ENCODE measurements at places on chromosomes 3 and 15.
A peak's percentile ranks its signal among the peaks of the same experiment; 100 is the strongest.

- no peaks in the 10 kb centered on the region for H3K27me3 ChIP-seq
- no peak overlapping the region for H3K4me3 ChIP-seq
- peaks cover 8% of the 10 kb centered on the region for H3K4me1 ChIP-seq
- no peak overlapping the region for H3K27ac ChIP-seq
- DNase-seq = no peak
Observed at GRCh38 chr15:84992157-84992944, 10.7 kb downstream of the PDE8A start.

- DNase-seq = no peak
- no peaks in the 10 kb centered on the region for H3K4me1 ChIP-seq
- H3K27ac ChIP-seq = no peak overlapping the region
- H3K36me3 ChIP-seq = no peaks in the 10 kb centered on the region
- H3K4me3 ChIP-seq = no peak overlapping the region
- H3K27me3 ChIP-seq = no peaks in the 10 kb centered on the region
Observed at GRCh38 chr3:69936266-69936665, 63.3 kb upstream of the SAMMSON start.

GRCh38 chr3:20904671-20905070 is 718.7 kb upstream of the SGO1 start:
- no peak for DNase-seq
- H3K27ac ChIP-seq = no peak overlapping the region

DNA sequence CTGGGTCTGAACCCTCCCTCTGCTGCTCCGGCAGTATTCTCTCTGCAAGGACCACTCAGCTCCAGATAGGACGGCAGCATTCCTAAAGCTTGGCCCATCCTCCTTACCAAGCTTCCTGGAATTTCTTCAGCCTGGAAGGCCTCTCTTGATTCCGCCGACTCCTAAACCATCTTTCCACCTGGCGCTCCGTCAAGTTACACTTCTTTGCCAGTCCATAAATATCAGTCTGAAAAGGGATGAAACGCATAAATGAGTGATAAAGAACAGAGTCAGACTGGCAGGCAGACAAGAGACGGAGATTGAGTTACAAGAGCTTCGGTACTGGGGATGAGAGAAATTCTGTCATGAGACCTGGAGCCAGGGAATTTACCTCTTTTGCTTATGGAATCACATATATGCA is 44.3 kb downstream of the CERS3 start:
- H3K4me3 ChIP-seq = no peak overlapping the region
- DNase-seq = no peak
- H3K4me1 ChIP-seq = no peaks in the 10 kb centered on the region
- H3K27me3 ChIP-seq = no peaks in the 10 kb centered on the region
- H3K36me3 ChIP-seq = no peaks in the 10 kb centered on the region

DNA sequence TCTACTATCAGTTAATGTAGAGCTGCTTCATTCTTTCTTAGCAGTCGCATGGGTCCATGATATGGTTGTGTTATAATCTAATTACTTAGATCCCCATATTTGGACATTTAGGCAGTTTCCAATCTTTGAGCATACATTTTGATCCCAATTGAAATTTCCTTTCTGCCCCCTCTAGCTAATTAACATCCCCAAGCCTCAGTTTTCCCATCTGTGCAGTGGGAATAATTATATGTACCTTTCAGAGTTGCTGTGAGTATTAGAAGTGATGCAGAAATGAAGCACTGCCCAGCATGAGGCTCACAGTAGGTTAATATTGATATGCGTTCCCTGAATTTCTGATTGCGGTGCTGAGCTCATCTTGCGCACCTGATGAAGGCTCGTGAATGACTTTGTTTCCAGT is 21.8 kb downstream of the SPSB4 start:
- no peaks in the 10 kb centered on the region for H3K36me3 ChIP-seq
- no peak for DNase-seq
- peaks cover 3% of the 10 kb centered on the region for H3K4me1 ChIP-seq
- H3K4me3 ChIP-seq = no peak overlapping the region
- H3K27me3 ChIP-seq = no peaks in the 10 kb centered on the region
- no peak overlapping the region for H3K27ac ChIP-seq

DNA sequence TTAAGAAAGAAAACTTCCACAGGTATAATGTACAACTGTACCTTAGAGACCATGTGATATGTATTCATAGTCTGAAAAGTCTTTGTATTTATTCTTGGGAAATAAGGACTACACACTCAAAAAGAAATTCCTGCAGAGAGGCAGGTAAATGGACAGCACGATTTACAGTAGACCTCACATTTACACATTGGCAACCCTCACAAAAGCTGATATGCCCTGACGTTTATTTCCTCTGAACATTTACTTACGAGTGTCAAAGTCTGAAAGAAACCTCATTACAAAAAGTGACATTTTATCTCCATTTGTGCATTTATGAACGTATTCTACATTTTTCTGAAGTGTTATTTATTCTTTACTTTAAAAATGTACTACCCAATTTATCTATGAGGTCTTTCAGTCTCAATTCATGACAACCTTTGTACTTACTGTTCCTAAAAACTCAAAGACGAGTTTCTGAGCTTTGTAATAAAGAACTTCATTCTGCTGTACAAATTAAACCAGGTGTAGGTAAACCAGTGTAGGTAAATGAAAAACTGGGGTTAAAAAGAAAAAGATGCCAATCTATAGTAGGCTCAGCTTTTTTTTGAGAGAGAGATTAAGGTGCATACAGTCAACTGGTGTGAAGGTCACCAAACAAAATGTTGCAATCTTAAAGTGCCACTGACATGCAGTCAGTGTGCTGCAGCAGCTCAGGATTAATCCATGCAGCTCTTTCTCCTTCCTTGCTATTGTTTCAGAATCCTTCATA is 44.3 kb downstream of the THRB start:
- no peaks in the 10 kb centered on the region for H3K4me1 ChIP-seq
- no peak for DNase-seq
- H3K27me3 ChIP-seq = no peaks in the 10 kb centered on the region

DNA sequence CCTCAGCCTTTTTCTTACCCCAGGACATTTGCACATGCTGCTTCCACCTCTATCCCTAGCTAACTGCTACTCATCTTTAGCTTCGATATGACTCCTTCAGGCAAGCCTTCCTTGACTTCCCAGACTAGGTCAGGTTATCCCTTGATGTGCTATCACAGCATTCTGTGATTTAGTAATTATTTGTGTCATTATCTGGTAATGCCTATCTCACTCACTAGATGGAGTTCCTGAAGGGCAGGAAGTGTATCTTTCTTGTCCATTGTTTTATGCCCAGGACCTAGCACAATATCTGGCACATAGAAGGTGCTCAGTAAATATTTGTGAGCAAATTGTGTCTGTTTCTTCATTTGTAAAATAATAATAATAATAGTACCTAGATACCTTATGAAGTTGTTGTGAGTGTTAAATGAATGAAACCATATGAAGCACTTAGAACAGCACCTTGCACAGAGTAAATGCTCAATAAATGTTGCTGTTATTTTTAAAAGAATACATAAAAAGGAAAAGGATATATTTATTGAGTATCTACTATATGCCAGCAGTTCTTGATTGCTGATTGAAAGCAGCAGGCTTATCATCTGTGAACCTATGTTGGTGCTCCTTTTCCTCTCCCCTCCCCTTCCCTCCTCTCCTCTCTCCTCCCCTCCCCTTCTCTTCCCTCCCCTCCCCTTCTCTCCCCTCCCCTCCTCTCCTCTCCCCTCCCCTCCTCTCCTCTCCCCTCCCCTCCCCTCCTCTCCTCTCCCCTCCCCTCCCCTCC is 31.5 kb downstream of the SQOR start:
- H3K4me1 ChIP-seq = no peaks in the 10 kb centered on the region
- H3K4me3 ChIP-seq = no peak overlapping the region
- peaks cover 49% of the 10 kb centered on the region for H3K36me3 ChIP-seq
- H3K27ac ChIP-seq = no peak overlapping the region

GRCh38 chr3:24684506-24685023 is 189.9 kb upstream of the THRB start:
- H3K4me1 ChIP-seq = no peaks in the 10 kb centered on the region
- no peaks in the 10 kb centered on the region for H3K27me3 ChIP-seq
- no peak overlapping the region for H3K27ac ChIP-seq
- no peaks in the 10 kb centered on the region for H3K36me3 ChIP-seq
- H3K4me3 ChIP-seq = no peak overlapping the region

DNA sequence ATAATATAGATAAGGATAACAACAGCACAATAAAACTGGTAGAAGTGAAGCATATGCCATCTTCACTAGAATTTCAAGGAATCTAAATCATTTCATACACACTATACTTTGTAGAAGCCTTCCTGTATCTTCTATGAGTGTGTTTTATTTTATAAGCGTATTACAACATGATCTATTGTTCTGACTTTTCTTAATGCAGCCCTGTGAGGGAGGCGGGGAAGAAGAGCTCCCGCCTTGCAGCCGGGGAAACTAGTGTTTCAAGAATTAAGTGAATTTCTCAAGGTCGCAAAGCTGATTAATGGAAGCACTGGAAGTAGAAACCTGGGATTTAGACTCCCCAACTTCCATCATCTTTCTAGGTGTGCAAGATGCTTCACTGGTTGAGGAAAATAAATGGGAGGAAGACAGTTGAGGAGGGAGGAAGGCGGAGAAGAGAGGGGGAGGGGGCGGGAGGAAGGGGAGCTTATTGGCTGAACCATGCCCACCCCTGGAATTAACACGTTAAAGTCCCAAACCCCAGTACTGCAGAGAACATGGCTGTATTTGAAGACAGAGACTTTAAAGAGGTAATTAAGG is 32.9 kb downstream of the VGLL4 start:
- no peaks in the 10 kb centered on the region for H3K27me3 ChIP-seq
- H3K36me3 ChIP-seq = peaks cover 13% of the 10 kb centered on the region
- no peak for DNase-seq
- no peak overlapping the region for H3K27ac ChIP-seq
- no peak overlapping the region for H3K4me3 ChIP-seq

DNA sequence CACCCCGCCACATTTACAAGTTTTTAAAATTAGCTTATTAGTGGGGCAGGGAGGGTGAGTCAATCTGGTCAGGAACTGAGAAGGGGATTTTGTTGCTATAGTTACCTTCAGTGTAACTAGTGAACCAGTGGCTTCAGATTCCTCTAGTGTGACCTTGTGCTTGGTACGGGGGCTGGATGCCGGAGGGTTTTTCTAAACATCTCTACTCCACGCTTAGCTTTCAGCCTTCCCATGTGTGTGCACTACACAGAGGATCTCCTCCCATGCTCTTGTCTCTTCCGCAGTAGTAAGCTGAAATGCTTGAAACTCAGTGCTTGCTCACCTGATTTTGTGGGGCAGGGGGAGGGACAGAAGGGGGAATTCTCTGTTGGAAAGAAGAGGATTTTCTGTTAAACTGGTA is 67.9 kb upstream of the AKAP13 start:
- no peak overlapping the region for H3K4me3 ChIP-seq
- H3K36me3 ChIP-seq = no peaks in the 10 kb centered on the region
- no peaks in the 10 kb centered on the region for H3K27me3 ChIP-seq
- no peak for DNase-seq
- H3K27ac ChIP-seq = peak overlapping the region; percentile 11

DNA sequence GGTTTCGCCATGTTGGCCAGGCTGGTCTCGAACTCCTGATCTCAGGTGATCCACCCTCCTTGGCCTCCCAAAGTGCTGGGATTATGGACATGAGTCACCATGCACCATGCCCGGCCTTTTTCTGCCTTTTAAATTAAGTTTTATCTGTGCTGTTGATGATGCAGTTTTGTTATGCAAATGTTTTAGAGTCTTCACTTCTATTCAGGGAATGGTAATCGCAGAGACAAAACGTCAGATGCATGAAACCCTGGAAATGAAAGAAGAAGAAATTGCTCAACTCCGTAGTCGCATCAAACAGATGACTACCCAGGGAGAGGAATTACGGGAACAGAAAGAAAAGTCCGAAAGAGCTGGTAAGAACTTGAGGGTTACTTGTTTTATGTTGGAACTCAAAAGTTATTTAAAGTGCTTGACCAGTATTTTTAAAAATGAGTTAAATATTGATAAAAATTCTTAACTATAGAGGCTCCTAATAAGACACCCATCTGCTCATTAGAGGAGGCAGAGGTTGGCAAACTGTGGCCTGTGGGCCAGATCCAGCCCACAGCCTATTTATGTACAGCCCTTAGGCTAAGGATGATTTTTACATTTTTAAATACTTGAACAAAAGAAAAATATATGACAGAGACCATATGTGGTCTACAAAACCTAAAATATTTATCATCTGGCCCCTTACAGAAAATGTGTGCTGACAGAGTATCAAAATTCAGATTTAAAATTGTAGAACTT is 127.8 kb upstream of the LRRFIP2 start:
- DNase-seq = no peak
- peak overlapping the region; percentile 15 for H3K27ac ChIP-seq
- no peak overlapping the region for H3K4me3 ChIP-seq
- no peaks in the 10 kb centered on the region for H3K27me3 ChIP-seq

DNA sequence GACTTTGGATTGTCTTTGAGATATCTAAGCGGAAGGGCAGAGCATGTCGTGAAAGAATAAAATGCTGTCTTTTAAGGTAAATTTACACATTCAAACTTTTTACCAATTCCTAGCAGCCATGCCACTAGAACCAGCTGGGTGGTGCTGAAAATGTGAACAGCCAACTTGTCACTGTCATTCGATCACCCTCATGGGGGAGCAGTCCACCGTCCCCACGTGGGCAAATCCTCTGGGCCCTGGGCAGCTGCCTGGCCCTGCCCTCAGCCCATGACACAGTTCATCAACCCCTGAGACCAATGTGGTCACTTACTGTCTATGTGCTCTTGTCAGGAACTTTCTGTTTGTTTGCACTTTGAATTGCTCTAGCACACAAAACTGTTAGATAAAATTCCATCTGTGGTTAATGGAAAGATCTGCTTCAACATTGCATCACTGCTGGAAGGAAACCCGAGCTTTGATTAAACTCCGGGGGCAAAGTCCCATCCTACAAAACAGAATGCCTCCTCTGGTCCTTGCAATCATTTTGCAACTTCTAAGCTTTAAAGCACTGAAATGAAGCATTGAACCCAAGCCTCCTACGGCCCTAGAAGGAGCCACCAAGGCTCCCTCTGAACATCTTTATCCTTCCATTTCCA is 50.1 kb downstream of the PCSK6 start:
- H3K27me3 ChIP-seq = no peaks in the 10 kb centered on the region
- H3K36me3 ChIP-seq = no peaks in the 10 kb centered on the region
- peaks cover 46% of the 10 kb centered on the region for H3K4me1 ChIP-seq

DNA sequence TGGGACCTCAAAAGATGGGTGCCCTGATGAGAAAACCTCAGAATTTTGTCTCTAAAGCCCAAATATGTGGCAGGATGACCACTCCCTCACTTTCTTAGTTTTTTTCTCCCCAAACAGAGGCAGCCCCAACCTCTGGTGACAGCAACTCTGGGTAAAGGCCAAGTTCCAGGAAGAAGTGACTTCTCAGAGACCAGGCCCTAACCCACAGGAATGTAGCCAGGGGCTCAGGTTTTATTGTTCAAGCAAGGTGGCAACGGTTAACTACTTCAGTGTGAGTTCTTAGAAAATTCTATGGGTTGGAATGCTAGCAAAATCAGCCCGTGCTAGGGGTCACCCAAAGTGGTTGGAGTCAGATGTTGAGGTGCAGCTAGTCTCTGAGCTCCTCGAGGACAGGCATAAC is 5.1 kb upstream of the DNAJA4 start:
- DNase-seq = no peak
- no peaks in the 10 kb centered on the region for H3K36me3 ChIP-seq
- no peaks in the 10 kb centered on the region for H3K4me1 ChIP-seq

DNA sequence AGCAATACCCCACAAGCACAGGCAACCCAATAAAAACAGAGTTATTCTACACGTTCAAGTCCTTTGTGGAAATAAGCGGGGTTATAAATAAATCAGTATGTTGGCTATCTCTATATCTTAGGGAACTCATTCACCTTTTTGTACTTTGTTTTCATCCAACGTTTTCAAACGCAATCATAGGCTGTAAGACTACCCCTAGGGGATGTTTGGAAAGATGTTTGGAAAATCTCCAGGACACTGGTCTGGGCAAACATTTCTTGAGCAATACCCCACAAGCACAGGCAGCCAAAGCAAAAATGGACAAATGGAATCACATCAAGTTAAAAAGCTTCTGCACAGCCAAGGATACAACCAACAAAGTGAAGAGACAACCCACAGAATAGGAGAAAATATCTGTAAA is 70.1 kb downstream of the CLDN11 start:
- no peaks in the 10 kb centered on the region for H3K27me3 ChIP-seq
- no peak for DNase-seq
- no peak overlapping the region for H3K27ac ChIP-seq
